ENCODE measurements at places on chromosomes 5 and 9. TPM values are rescaled to one million over a fixed set of nuclear protein-coding genes. Genes with fewer than 3 reads are reported as not detected.

Gene HTR1A
- total RNA-seq, result not detected

Gene CD72
- 0.59 TPM for total RNA-seq

Gene DMRT3
- total RNA-seq, result not detected

Gene ECM2
- 5.6 TPM for total RNA-seq

Gene ELOVL7
- total RNA-seq, result 0.73 TPM

Gene MYMK
- total RNA-seq, result not detected

Gene TCF7
- 2.2 TPM for total RNA-seq

Gene NUTM2G
- not detected for total RNA-seq

Gene GADD45G
- total RNA-seq, result 48.9 TPM

Gene CAVIN4
- total RNA-seq, result 66.6 TPM

Gene AGXT2
- not detected for total RNA-seq

Gene SLC4A9
- not detected for total RNA-seq

Gene PCDHA9
- total RNA-seq, result not detected

Gene SLC36A2
- 1.2 TPM for total RNA-seq

Gene LHX3
- not detected for total RNA-seq

Gene RFESD
- 5.1 TPM for total RNA-seq

Gene PKD2L2
- 0.48 TPM for total RNA-seq

Gene SH2D3C
- total RNA-seq, result 18.2 TPM

Gene MAMDC2
- 10.0 TPM for total RNA-seq

Gene MEF2C
- 52.3 TPM for total RNA-seq

Gene GNA14
- total RNA-seq, result 1.9 TPM

Gene ENTPD8
- total RNA-seq, result not detected

Gene TTC23L
- not detected for total RNA-seq

Gene FRMD3
- total RNA-seq, result 93.2 TPM

Gene SEMA5A
- total RNA-seq, result 27.1 TPM

Gene RNF20
- 40.9 TPM for total RNA-seq

Gene BSPRY
- 0.24 TPM for total RNA-seq

Gene PCDHA10
- total RNA-seq, result 0.05 TPM

Gene TXNDC8
- not detected for total RNA-seq

Gene NR4A3
- 3.7 TPM for total RNA-seq

Gene AHRR
- 1.8 TPM for total RNA-seq

Gene LCN6
- total RNA-seq, result 13.0 TPM

Gene GNE
- total RNA-seq, result 12.4 TPM

Gene LMAN2
- 56.8 TPM for total RNA-seq

Gene NME5
- 4.9 TPM for total RNA-seq

Gene NIPAL4
- total RNA-seq, result not detected

Gene PCDHA1
- not detected for total RNA-seq

Gene PCSK1
- not detected for total RNA-seq

Gene C7
- 272 TPM for total RNA-seq

Gene DIAPH1
- total RNA-seq, result 32.0 TPM

Gene SETX
- 19.7 TPM for total RNA-seq

Gene COL5A1
- total RNA-seq, result 12.7 TPM

Gene SPDL1
- 3.4 TPM for total RNA-seq

Gene MARCHF11
- 7.1 TPM for total RNA-seq

Gene MELK
- total RNA-seq, result 0.48 TPM

Gene PCDHA13
- total RNA-seq, result not detected

Gene OTULINL
- total RNA-seq, result 4.9 TPM

Gene SLC27A6
- total RNA-seq, result 82.3 TPM
